ENCODE measurements at places on chromosomes 4 and X.

GRCh38 chr4:16692524-16692923, 205.9 kb downstream of the LDB2 start:
- H3K4me3 ChIP-seq: no peak overlapping the region
- DNase-seq: no peak
- H3K27me3 ChIP-seq: no peaks in the 10 kb centered on the region
- H3K27ac ChIP-seq: no peak overlapping the region

- DNase-seq: no peak
- no peak overlapping the region for H3K4me3 ChIP-seq
- H3K27ac ChIP-seq: no peak overlapping the region
- no peaks in the 10 kb centered on the region for H3K4me1 ChIP-seq
These were observed 458.6 kb upstream of the NWD2 start for GRCh38 chr4:36785973-36786372.

- no peaks in the 10 kb centered on the region for H3K27me3 ChIP-seq
- peak overlapping the region; percentile 51 for H3K4me3 ChIP-seq
- H3K36me3 ChIP-seq: no peaks in the 10 kb centered on the region
These were observed 6.8 kb upstream of the BCOR start for GRCh38 chrX:40104630-40104984.

- H3K4me1 ChIP-seq: peaks cover 8% of the 10 kb centered on the region
- no peak overlapping the region for H3K27ac ChIP-seq
- H3K27me3 ChIP-seq: no peaks in the 10 kb centered on the region
- H3K36me3 ChIP-seq: no peaks in the 10 kb centered on the region
- DNase-seq: no peak
- no peak overlapping the region for H3K4me3 ChIP-seq
These were observed 41.5 kb downstream of the SOWAHB start for GRCh38 chr4:76856243-76857073.

- DNase-seq: no peak
- no peak overlapping the region for H3K4me3 ChIP-seq
- no peaks in the 10 kb centered on the region for H3K36me3 ChIP-seq
- H3K27ac ChIP-seq: no peak overlapping the region
These were observed 103.6 kb downstream of the CHIC2 start for GRCh38 chr4:53960843-53961242.

DNA sequence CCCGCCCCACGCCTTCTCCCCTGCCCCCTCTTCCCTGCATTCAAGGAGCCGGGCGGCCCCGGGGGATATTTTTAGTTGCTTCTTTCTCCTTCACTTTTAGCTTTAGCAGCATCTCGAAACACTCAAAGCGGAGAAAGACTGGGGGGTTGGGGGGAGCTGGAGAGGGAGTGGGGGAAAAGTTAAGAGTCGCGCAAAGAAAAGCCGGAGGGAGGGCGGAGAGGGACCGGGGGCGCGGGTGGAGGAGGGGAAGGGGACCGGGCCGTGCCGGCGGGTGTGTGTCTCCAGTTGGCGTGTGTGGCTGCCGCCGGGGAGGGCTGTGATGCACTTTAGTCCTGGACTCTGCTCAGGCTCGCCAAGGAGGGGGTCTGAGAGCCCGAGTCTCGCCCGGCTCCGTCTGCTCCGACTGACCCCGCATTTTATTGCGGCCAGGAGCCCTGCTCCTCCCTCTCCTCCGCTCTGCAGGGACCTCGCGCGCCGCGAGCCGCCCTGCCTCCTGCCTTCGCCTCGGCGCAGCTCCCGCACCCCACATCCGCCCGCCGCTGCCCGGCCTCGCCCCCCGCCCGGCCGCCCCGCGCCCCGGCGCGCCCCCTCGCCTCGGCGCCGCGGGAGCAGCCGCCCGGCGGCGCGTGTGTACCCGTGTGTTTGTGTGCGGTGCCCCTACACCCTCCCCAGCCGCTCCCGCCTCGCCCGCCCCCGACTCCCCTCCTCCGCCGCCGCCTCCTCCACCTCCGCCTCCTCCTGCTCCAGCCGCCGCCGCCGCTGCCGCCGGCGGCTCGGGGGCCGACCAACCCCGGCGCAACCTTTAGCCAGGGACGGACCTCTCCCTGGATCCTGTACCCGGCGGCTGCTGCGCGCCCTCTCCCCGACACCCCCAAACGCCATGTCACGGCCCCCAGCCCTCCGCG, 1.4 kb downstream of the ZNF827 start:
- peak; percentile 82 for DNase-seq
- H3K4me1 ChIP-seq: peaks cover 6% of the 10 kb centered on the region
- H3K36me3 ChIP-seq: no peaks in the 10 kb centered on the region

DNA sequence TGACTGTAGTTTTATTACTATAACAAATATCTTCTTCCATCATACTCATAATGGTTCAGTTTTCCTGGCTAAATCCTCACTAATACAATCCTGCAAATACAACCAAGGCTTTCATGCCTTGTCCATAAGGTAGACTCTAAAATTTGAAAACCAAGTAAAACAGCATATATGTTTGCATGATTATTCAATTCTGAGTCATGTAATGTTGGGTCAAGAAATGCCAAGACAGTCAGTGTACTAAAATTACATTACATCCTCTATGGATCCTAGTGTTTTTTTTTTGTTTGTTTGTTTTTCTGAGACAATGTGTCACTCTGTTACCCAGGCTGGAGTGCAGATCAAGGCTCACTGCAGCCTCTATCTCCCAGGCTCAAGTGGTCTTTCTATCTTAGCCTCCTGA, 38.6 kb upstream of the TEX13D start:
- DNase-seq: no peak
- H3K27me3 ChIP-seq: no peaks in the 10 kb centered on the region
- no peak overlapping the region for H3K27ac ChIP-seq
- no peak overlapping the region for H3K4me3 ChIP-seq
- H3K4me1 ChIP-seq: no peaks in the 10 kb centered on the region

DNA sequence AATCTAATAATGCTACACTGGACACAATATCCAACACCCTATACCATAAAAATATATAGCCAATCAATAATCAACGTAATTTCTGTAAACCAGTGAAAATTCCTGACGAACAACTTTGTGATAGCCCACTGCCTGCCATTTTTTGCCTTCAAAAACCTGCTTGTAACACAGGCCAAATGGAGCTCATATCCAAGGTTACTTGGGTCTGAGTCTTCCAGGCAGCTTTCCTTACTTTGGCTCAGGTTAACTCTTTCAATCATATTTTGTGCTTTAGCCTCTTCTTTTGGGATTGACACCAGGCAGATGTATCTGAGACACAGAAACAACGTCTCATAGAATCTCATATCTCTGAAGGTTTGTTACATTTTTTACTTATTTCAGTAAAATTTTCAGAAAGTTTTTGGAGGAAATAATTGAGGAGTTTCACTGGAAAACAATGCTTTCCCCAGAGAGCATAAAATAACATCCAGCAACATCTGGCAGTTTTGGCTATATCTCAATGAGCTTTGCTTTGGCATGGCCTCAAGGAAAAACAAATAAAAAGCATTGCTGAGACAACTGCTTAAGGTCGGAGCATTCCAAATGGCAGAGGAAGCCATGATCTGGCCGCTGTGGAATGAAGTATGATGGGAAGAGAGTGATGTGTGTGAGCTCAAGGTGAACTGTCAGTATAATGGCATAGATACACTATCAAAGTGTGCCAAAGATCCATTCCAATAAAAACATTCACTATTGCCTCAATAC, 162.9 kb upstream of the SPIN4 start:
- H3K4me1 ChIP-seq: peaks cover 6% of the 10 kb centered on the region
- no peaks in the 10 kb centered on the region for H3K36me3 ChIP-seq
- H3K4me3 ChIP-seq: no peak overlapping the region
- DNase-seq: peak; percentile 14
- no peaks in the 10 kb centered on the region for H3K27me3 ChIP-seq
- no peak overlapping the region for H3K27ac ChIP-seq

DNA sequence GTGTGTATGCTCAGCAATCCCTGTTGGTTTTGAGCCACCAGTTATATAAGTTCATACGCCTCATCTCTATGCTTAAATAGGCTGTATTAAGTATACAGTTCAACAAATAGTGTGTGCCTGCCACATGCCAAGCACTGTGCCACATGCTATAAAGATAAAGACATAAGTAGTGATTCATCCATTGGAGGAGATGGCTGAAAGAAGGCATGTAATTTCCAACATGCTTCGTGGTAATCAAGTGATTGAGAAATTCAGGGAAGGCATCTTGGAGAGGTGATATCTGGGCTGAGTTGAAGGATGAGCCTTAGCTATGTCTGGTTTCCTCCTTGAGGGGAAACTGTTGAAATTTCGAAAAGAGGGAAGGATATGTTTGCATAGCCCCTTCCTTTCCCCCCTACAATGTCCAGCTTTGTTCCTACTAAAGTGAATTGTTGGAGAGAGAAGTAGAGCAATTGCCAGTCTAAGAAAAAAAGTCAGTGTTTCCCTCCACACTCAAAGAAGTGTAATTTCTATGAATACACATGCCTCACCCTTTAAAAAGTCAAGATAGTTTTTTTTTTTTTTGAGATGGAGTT, 96.5 kb downstream of the ARHGAP10 start:
- peaks cover 50% of the 10 kb centered on the region for H3K4me1 ChIP-seq
- H3K27me3 ChIP-seq: no peaks in the 10 kb centered on the region
- H3K36me3 ChIP-seq: no peaks in the 10 kb centered on the region
- no peak overlapping the region for H3K4me3 ChIP-seq
- peak overlapping the region; percentile 89 for H3K27ac ChIP-seq
- no peak for DNase-seq

DNA sequence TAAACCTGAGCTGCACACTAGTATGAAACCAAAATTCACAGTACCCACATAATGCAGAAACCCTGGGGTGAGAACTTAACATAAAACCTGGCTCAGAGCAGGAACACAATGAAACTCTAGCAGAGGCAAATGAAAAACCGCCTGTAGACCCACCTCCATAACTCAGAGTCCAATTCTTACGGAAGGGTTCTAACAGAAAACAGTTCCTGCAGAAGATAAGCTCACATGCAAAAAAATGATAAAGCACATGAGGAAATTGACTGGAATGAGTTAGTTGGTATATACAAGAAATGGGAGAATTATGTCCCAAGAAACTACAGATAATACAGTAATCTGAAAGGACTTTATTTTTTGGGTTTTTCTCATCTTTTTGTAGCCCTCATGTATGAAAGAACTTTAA, 14.7 kb downstream of the RTL9 start:
- no peak for DNase-seq
- H3K4me3 ChIP-seq: no peak overlapping the region
- no peaks in the 10 kb centered on the region for H3K4me1 ChIP-seq
- no peaks in the 10 kb centered on the region for H3K36me3 ChIP-seq

DNA sequence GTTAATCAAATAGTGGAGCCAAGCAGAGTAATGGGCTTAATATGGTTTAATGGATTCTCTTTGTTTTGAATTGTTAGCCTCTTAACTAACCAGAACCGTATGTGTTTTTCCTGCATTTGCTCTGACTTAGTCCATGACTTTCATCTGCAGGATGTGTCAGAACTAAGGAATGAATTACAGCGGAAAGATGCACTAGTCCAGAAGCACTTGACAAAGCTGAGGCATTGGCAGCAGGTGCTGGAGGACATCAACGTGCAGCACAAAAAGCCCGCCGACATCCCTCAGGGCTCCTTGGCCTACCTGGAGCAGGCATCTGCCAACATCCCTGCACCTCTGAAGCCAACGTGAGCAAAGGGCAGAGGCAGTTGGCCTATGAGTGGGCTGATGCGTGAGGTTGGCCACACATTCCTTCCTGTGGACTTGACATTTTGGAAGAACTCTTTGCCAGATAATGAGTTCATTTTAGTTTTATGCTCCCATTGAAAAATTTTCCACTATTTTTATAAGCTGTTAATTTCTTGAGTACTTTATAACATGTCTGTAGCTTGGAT, 9.1 kb downstream of the MED28 start:
- H3K27ac ChIP-seq: no peak overlapping the region
- no peak overlapping the region for H3K4me3 ChIP-seq
- H3K36me3 ChIP-seq: no peaks in the 10 kb centered on the region

GRCh38 chr4:109214622-109215301, 87.7 kb downstream of the COL25A1 start:
- no peak overlapping the region for H3K27ac ChIP-seq
- H3K4me3 ChIP-seq: no peak overlapping the region
- H3K36me3 ChIP-seq: no peaks in the 10 kb centered on the region
- no peaks in the 10 kb centered on the region for H3K27me3 ChIP-seq
- no peaks in the 10 kb centered on the region for H3K4me1 ChIP-seq
- DNase-seq: no peak

DNA sequence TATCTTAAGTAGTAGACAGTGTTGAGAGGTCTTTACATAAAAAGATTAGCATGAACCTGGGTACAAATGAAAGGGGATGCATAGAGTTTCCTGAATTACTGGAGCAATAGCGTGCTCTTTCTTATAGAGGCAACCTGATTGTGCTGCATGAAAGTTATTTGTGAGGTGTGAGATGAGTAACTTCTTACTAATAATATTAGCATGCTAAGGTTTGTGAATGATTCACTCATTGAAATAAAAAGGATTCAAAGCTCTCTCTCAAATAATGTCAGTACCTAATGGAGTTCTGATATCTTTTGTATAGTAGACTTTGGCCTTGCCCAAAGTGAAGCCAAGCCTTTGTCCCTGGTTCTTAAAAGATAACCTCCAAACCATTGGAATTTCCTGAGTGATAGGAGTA, 131.0 kb upstream of the CXXC4 start:
- H3K27ac ChIP-seq: no peak overlapping the region
- no peak overlapping the region for H3K4me3 ChIP-seq
- DNase-seq: no peak
- no peaks in the 10 kb centered on the region for H3K36me3 ChIP-seq
- no peaks in the 10 kb centered on the region for H3K27me3 ChIP-seq

DNA sequence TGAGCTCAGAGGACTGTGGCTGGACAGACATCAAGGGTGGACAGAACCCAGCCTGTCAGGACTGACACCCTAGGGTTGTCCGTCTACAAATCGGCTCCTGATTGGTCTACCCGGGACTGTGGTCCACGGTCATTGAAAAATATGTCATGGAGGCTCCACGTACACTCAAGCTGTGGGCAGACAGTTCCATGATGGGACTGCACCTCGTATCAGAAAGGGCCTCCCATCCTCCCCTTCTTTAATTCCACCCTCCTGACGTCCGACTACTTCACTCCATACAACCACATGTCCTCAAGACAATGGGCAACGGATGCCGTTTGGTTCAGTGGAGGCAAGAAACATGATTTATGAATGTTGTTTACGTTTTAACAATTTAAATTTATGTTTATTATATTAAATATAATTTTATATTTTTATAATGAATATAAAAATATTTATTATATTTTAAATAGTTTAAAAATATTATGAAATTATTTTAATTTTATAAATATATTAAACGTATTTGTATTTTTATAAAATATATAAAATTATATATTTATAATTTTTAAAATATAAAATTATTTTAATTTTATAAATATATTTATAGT, 58.0 kb upstream of the SHOX start:
- no peak for DNase-seq
- no peak overlapping the region for H3K4me3 ChIP-seq
- H3K36me3 ChIP-seq: no peaks in the 10 kb centered on the region
- no peaks in the 10 kb centered on the region for H3K27me3 ChIP-seq

- no peaks in the 10 kb centered on the region for H3K27me3 ChIP-seq
- no peaks in the 10 kb centered on the region for H3K4me1 ChIP-seq
- no peak overlapping the region for H3K4me3 ChIP-seq
- no peaks in the 10 kb centered on the region for H3K36me3 ChIP-seq
- no peak for DNase-seq
These were observed 18.0 kb downstream of the SUV39H1 start for GRCh38 chrX:48714573-48714972.

Data from testis (tissue), 5 donors.